Vein endothelial cell (primary cell): ENCODE measurements at places on chromosomes 6 and 20. TPM values are rescaled to one million over a fixed set of nuclear protein-coding genes. Genes with fewer than 3 reads are reported as not detected.

KIAA1755 gene
- under 0.01 and 0.19 TPM in 2 replicates for total RNA-seq

COL9A3 gene
- 0.19 and 0.65 TPM in 2 replicates for total RNA-seq

COQ3 gene
- 2.9 and 4.9 TPM in 2 replicates for total RNA-seq

BANF2 gene
- not detected in 2 replicates for total RNA-seq

ZBTB46 gene
- total RNA-seq, result 13.1 and 14.4 TPM in 2 replicates

ATP6V1G2 gene
- 0.33 and 1.2 TPM in 2 replicates for total RNA-seq

CLPSL2 gene
- total RNA-seq, result not detected in 2 replicates

SMPD2 gene
- 10.1 and 12.5 TPM in 2 replicates for total RNA-seq

XKR7 gene
- total RNA-seq, result not detected in 2 replicates

OR2H2 gene
- total RNA-seq, result not detected in 2 replicates

MYLK4 gene
- 0.65 and 1.1 TPM in 2 replicates for total RNA-seq

SLC35B3 gene
- 13.1 and 15.0 TPM in 2 replicates for total RNA-seq

SLCO4A1 gene
- total RNA-seq, result 1.6 and 3.1 TPM in 2 replicates

SIM1 gene
- total RNA-seq, result 0.19 and 0.33 TPM in 2 replicates

TAGAP gene
- not detected in 2 replicates for total RNA-seq

NHLRC1 gene
- 1.7 and 2.0 TPM in 2 replicates for total RNA-seq

PRICKLE4 gene
- total RNA-seq, result 2.8 and 6.2 TPM in 2 replicates
